Epithelial cell of proximal tubule (primary cell): ENCODE measurements at places on chromosomes 3 and 15. TPM values are rescaled to one million over a fixed set of nuclear protein-coding genes. Genes with fewer than 3 reads are reported as not detected.

- no peak for DNase-seq
These were observed 224.5 kb downstream of the XXYLT1 start for GRCh38 chr3:195046441-195046840.

DNA sequence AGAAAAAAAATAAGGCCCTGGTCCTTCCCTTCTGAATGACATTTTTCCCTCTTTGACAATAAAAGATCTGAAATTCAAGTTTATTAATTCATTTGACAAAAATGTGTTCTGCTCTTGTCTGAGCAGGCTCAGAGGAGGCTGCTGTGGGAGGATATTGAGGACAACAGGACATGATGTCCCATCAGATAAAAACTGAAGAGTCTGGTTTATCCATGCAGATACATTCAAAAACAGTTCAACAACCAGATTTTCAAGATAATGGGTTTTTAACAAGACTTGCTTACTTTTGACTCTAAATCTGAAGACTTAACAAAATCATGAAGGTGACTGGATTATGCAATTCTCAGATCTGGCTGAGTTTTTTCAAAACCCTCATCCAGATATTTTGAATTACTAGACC, 36.9 kb upstream of the STRIT1 start:
- DNase-seq, result no peak

DNA sequence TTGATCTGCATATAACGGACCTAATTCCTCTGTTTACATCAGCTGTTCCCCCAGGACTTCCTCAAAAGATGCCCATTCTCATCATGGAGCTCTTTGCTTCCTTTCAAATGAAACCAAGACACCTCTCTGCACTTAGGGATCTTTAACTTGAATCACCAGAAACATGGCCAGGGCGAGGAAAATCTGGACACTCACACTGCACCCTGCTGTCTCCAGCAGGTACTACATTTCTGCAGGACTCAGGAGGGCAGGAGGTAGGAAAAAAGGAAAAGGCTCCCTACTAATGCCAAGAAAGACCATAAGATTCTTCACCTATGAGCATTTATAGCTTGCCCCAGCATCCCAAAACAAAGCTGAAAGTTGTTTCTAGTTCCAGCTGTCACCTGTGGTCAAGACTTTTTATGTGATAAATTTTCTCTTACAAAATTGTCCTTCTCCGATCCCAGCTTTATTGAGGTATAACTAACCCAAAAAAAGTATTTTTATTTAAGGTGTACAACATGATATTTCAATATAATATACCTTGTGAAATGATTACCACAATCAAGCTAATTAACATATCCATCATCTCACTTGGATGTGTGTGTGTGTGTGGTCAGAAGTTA, 87.3 kb upstream of the C15orf61 start:
- DNase-seq, result no peak

GRCh38 chr3:30314757-30315325, 291.6 kb upstream of the TGFBR2 start:
- no peak for DNase-seq

The SLC9C1 gene
- total RNA-seq, result not detected in 2 replicates
